Dermis microvascular lymphatic vessel endothelial cell (primary cell): ENCODE measurements at places on chromosomes 7 and 10. TPM values are rescaled to one million over a fixed set of nuclear protein-coding genes. Genes with fewer than 3 reads are reported as not detected.

The CAMK2B gene
- 0.13 TPM in 2 replicates for total RNA-seq

The ESYT2 gene
- total RNA-seq, result 40.3 and 43.5 TPM in 2 replicates

The ADAMTS14 gene
- under 0.01 TPM in 1 of 2 replicates, not detected in the other for total RNA-seq

The RAB19 gene
- total RNA-seq, result 0.26 TPM in 1 of 2 replicates, not detected in the other

The CD36 gene
- total RNA-seq, result 151 and 259 TPM in 2 replicates

The GPR26 gene
- total RNA-seq, result not detected in 2 replicates

The TFR2 gene
- total RNA-seq, result 0.13 and 0.26 TPM in 2 replicates
